ENCODE measurements at places on chromosomes 2 and 18. TPM values are rescaled to one million over a fixed set of nuclear protein-coding genes. Genes with fewer than 3 reads are reported as not detected.

DNA sequence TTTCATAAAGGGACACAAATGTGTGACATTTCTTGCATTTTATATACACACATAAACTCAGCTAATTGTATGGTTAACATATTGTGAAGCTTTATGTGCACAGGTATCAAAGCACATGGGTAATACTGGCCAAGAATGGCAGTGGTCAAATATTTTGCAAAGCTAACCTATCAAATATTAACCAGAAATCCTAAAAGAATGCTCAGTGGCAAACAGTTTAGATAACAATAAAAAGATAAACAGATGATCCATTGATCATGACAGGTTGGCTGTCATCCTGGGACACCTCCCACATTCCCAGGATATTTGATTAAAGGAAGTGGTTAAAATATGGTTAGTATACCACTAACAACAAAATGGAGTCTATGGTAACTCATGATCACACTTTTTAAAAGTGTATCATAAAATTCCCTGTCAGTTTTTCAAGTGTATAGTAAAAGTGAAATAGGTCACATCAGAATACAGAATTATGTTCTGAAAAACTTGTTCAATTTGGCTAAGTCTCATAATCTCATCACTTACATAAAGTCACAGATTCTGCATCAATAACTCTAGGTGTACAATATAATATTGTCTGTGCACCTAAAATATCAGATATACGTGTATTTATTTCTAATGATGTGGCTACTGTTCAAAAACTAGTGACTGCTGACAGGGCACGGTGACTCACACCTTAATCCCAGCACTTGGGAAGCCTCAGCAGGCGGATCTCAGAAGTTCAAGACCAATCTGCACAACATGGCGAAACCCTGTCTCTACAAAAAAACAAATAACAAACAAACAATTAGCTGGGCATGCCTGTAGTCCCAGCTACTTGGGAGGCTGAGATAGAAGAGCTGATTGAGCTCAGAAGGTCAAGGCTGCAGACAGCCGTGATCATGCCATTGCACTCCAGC is 48.9 kb downstream of the CDH2 start:
- DNase-seq, result no peak

DNA sequence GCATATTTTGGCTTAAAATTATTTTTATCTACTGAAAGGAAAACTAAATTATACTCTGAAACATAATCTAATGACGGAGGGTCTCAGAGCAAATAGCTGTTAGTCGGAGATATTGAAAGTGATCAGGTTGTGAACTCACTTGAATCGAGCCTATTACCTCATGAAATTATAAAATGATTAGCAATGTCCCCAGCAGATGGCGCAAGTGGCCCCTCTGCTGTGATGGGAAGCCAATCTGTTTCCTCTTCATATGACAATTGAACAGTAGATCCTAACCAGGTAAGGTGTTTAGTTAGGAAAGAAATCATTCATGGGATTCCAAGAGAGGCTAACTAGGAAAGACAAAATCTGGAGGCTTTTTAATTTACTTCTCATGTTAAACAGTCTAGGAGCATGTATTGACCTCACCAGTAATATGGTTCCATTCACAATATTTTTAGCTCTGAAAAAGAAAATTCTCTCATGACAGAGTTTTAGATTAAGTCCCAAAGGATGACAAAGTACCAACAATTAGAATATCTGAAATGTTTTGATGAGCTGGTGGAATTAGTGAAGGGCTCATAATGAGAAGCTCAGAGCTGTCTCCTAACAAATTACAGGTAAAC is 29.9 kb upstream of the MPPE1 start:
- DNase-seq, result peak; percentile 73

DNA sequence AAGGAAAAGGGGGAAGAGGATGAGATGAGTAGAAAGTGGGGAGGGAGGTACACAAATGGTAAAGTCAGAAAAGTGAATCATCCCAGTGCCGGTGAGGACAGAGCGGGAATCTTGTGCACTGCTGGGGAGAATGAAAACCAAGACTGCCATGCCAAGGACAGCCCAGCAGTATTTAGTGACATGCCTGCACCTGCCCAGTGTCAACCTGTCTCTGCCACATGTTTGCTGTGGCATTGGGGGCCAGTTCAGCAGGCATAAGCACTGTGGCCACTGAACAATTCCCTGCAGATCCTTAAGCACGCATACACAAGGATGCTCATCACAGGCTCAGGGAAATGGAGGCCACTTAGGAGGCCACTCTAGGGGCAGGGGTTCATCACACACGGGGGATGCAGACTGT is 5.2 kb upstream of the KCNK3 start:
- DNase-seq, result no peak

GRCh38 chr2:25387876-25388449 is 46.2 kb upstream of the DNMT3A start:
- DNase-seq, result no peak

DNA sequence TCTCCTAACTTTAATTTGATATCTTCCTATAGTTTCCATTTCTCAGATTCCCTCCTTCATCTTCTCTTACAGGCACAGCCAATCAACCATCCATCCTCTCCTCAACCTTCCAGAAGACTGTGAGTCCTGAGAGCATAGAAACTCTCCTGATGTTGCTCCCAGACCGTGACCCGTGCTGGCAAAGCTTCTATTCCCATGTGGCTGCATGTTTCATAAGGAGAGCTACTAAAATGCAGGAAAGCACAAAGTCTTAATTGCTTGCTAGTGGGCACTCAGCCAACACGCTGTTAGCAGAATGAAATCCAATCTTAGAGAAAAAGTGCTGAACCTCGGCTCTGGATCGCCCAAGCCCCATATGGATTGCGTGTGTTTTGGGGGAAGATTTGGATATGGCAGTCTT is 1244.7 kb upstream of the ZEB2 start:
- no peak for DNase-seq

- no peak for DNase-seq
Observed at GRCh38 chr2:234422981-234423431, 73.9 kb downstream of the ARL4C start.

DNA sequence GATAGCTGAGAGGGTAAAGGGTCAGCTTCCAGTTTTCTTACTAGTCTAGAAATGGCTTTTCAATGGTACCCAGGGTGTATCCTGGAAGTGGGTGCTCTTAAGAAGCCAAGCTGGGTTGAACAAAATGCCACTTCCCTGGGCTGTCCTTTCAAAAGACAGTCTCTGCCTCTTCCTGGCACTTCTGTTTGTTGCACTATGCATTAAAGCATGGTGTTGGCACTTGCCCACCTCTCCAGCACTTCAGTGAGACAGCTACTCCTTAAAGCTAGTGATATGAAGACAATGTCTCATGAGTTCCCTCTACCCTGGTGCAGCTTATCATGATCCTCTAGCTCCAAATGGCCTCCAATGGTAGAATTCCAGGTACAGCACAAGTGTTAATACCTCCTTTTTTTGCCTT is 74.3 kb upstream of the IGFBP5 start:
- DNase-seq, result no peak

RAB31 gene
- total RNA-seq, result 110 TPM

APCDD1 gene
- 38.8 TPM for total RNA-seq

CLHC1 gene
- 17.7 TPM for total RNA-seq

ATF2 gene
- total RNA-seq, result 61.0 TPM

FER1L5 gene
- 0.73 TPM for total RNA-seq

LRATD1 gene
- total RNA-seq, result 10.0 TPM
